ENCODE measurements at places on chromosomes 6 and 20.

DNA sequence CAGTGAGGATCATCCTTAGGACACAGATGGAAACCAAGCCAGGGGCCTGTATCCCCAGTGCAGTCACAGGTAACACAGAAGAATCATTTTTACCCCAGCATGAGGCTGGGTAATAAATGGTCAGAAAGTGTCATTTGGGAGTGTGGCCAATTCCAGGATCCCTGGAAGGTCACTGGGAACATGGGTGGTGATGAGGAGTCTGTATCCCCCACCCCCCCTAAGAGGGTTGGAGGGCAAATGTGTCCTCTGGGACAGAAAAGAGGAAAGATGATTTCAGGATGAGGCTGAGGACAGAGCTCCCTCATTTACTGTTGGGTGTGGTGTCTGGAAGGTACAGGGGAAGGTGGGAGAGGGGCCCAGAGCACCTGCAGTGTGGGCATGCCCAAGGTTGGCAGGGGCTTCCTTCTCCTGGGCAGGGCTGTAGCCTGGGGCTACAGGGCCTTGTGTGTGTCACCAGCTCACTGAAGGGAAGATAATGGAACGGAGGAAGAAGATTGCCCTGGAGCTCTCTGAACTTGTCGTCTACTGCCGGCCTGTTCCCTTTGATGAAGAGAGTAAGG is 34.5 kb downstream of the PLCG1 start:
- no peak for DNase-seq

GRCh38 chr6:83592770-83593394 is 80.5 kb downstream of the PRSS35 start:
- DNase-seq: peak; percentile 58

- no peak for DNase-seq
Measured at GRCh38 chr6:143505537-143505936, 6.0 kb downstream of the FUCA2 start.

- peak; percentile 83 for DNase-seq
Measured at GRCh38 chr20:63215101-63216040, 560 bp downstream of the YTHDF1 start.

All from ELR (cell line).